Lower lobe of right lung (tissue), 2 donors: ENCODE measurements at places on chromosomes 2 and 18.

GRCh38 chr2:218569661-218570500 is 1.2 kb downstream of the CNOT9 start:
- no peak for DNase-seq

GRCh38 chr2:11543337-11544216 is 9.7 kb downstream of the GREB1 start:
- no peak for DNase-seq

DNA sequence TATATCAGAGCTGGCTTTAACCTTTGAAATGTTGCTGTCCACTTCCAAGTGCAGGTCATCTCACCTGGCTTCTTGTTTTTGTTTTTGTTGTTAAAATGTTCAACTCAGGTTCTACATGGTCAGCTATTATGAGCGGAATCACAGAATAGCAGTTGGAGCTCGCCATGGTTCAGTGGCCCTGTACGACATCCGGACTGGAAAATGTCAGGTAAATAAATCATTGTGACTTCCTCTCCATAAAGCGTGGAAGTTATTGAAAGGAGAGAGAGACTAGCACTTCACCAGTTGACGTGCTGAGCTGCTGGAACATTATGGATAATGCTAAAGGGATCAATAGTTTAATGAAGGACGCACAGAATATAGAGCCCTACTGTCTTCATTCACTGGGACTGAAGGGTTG is 184.6 kb upstream of the BOD1L2 start:
- DNase-seq, result no peak

DNA sequence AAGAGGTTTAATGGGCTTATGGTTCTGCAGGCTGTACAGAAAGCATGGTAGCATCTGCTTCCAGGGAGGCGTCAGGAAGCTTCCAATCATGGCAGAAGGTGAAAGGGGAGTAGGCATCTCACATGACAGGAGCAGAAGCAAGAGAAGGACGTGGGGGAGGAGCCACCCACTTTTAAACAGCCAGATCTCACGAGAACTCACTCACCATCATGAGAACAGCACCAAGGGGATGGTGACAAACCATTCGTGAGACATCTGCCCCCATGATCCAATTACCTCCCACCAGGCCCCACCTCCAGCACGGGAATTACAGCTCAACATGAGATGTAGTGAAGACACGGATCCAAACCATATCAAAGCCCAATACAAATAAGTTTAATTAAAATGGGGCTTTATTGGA is 113.8 kb downstream of the ATL2 start:
- no peak for DNase-seq

DNA sequence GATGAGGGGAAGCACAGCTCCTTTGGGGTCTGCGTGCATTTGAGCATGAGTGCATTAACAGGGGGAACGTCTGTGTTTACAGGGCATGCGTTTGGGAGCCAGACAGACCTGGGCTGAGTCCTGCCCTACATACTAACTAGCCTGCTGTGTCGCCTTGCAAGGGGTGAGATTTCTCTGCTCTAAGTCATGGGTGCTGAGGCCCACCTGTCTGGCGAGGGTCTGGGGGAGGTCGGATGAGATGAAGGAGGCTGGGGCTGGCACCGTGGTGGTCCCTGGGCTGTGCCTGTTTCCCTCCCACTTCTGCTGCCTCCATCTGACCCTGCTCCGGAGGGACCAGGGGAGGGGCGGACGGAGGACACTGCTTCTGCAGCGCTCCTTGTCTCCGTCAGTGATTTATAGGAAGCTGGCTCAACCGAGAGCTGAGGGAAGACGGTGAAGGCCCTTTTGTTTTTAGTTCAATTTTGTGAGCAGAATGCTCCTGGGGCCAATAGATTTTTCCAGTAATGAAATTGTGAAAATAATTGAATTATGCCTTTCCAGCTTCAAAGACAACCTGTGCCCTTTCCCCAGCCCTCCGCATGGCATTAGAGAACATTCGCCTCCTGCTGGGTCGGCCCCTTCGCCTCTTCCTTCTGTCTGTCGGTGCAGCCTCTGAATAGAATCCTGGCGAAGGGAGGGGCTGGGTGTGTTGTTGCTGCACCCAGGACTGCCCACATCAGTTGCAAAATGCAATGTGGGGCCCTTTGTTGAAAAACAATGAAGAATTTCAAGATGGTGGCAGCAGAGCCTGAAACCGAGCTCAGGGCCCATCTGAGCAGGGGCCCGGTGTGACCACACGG is 49.7 kb downstream of the RRM2 start:
- no peak for DNase-seq

GRCh38 chr2:111208639-111209038 is 87.9 kb downstream of the BCL2L11 start:
- no peak for DNase-seq

DNA sequence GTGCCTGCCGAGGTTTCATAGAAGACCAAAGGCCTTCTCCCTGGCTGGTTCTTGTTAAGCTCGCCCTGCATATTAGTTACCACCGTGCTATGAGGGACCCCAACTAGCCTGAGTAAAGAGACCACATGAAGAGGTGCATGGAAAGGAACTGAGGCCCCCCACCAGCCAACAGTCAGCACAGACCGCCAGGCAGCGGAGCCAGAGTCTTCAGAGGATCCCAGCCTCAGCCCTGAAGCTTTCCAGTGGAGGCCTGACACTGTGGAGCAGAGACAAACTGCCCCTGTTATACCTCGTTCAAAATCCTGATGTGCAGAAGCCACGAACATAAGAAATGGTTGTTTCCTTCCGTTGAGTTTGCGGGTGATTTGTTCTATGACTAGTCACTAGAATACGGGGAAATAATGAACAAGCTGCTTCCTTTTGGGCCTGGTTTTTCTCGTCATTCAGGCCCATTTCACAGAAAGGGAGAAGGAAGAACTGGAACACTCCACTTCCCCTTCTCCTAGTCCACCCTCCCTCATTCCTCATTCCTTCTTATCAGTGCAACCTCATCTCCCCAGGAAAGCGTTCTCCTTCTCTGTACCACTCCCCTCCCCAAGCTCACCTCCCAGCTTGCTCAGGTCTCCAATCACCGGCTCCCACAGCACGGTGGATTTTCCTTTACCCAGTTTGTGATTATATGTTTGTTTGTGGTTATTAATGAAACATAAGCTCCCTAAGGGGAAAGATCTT is 3.0 kb upstream of the GLI2 start:
- DNase-seq, result no peak

- no peak for DNase-seq
Observed at GRCh38 chr2:28276807-28277206, 115.9 kb upstream of the FOSL2 start.

- peak; percentile 73 for DNase-seq
Observed at GRCh38 chr2:226799211-226799975, at the start of gene IRS1. IRS1 (minus strand) TSS chr2:226799820; CDS start chr2:226798738, 1,082 bp downstream.
